ENCODE measurements at places on chromosomes 2 and 18.

DNA sequence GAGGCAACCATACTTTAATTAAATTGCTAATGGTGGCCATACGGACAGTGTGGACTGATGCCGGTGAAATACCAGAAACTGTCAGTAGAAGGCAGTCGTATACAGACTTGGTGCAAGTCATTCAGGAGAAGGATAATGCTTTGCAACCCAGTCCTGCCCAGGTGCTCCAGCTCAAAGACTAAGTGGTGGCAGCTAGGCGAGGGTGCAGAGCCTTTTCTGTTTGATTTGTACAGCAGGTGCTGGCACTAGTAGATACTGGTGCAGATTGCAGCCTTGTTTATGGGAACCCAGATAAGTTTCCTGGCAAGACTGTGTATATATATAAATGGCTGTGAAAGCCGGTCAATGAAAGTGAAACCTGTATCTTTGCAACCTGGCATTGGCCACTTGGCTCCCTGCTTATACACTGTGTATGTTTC, 208.3 kb upstream of the SYT4 start:
- no peak for DNase-seq

GRCh38 chr2:28608500-28609424, 112.9 kb downstream of the PLB1 start:
- DNase-seq, result no peak

DNA sequence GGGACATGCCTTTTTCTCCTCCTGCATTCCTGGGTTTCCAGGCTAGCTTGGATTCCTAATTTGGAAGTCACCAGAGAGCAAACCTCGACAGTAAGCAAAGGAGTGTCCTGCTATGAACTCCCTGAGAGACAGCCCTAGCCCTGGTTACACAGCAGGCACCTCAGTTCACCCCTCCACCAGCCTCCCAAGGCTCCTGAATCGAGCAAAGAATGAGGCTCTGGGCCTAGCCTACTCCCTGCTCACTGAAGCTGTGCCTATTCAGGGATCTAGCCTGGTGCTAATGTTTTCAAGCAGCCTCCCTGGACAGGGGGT, 66.7 kb upstream of the RMDN2 start:
- DNase-seq, result no peak

GRCh38 chr18:49691177-49691608, 122.1 kb downstream of the ACAA2 start:
- no peak for DNase-seq

DNA sequence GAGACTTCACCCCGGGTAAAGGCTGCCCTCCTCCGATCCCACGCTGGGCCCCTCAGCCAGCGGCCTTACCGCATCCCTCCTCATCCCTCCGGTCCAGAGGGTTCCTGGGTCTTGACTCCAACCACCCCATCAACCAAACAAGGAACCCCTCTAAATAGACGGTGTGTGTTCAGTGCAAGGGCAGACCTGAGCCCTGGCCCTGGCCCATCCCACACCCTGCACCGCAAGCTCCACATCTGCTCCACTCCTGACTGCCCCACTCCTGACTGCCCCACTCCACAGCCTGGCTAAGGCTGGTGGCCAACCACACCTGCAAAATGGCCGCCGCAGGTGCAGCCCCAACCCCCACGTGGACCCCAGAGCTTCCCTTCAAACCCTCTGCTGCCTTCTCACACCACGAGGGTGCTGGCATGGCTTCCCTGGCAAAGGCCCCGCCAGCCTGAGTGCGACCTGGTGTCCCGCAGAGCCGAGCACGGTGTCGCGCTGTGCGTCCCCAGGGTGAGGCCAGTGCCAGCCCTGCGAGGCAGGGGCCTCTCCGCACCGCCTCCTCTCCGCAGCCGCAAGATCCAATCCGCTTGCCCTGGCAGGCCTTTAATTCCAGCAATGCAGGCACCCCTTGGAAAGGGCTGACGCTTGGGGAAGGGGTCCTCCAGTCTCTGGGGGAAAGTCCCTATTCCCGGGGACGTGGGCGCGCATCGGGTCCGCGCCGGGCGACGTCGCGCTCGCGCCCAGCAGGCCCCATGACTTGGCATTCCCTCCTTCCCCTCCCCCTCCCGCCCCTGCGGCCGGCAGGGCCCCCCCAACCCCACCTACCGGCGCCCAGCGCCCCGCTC, 1.5 kb downstream of the KIF1A start:
- DNase-seq, result no peak

- DNase-seq, result no peak
Observed at GRCh38 chr2:231344851-231345250, 50.7 kb upstream of the B3GNT7 start.

DNA sequence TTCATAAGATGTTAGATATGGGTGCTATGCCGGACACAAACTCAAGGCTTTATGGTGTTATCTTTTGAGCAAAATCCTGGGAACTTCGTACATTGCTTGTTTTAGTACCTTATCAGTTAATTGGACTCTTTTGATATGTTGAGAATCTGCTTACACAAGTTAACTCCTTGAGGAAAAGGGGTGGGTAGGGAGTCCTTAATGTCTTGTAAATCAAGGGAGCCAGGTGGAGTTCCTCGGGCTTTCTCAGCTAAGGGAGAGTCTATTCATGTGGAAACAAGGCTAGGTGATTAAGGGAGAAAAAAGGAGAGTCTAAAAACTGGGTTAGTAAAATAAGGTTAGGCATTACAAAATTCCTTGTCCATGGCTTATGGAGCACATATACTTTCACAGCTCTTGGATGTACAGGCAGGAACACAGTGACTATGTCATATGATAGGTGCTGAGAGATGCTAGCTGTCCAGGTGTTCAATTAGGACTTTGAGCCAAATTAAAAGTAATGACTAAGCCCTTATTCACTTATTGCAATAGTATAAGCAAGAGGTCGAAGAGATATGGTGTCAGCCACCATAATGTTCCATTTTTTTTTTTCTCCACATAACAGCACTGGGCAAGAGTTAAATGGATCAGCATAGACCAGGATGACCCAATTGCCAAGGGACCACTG, 59.5 kb upstream of the DYNAP start:
- no peak for DNase-seq

- DNase-seq, result peak; percentile 18
Observed at GRCh38 chr2:85134255-85134895, 1.2 kb downstream of the TCF7L1 start.

DNA sequence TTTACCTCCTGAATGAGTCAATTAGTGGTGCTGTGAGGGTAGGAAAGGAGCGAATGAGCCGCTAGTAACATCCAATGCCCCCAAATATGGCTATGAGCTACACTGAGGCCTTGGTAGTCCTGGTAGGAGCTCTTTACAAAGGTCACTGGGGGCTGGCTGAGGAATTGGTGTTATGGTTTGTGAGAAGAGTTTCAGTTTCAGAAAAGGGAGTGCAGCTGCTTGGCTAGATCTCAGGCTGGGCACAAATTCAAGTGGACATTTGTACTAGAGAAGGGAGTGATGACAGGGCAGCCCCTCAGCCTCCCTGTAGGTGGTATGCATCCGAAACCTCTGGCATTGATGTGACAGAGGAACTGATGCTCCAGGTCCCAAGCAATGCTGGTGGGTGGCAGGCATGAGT, 13.9 kb upstream of the PAIP2B start:
- DNase-seq, result no peak

- no peak for DNase-seq
Observed at GRCh38 chr18:22822024-22822423, 111.1 kb upstream of the RBBP8 start.

GRCh38 chr2:48287976-48288375, 242.0 kb upstream of the STON1 start:
- no peak for DNase-seq

Measured in GM12891 (cell line).